ENCODE measurements at places on chromosomes 6 and 20. TPM values are rescaled to one million over a fixed set of nuclear protein-coding genes. Genes with fewer than 3 reads are reported as not detected.

Gene SNAI1
- total RNA-seq, result 8.8 TPM

Gene BPIFB2
- total RNA-seq, result not detected

Gene CRISP2
- not detected for total RNA-seq

Gene TBXT
- not detected for total RNA-seq

Measured in adrenal gland (tissue), 19 donors.